Smooth muscle cell of the coronary artery (primary cell): ENCODE measurements at places on chromosomes 5 and 9. TPM values are rescaled to one million over a fixed set of nuclear protein-coding genes. Genes with fewer than 3 reads are reported as not detected.

Gene BSPRY
- not detected in 2 replicates for total RNA-seq

Gene PPP3R2
- not detected in 2 replicates for total RNA-seq

Gene POLR3G
- 1.9 and 2.8 TPM in 2 replicates for total RNA-seq

Gene ENHO
- total RNA-seq = 0.12 TPM in 1 of 2 replicates, not detected in the other

Gene SCGB3A2
- 0.15 TPM in 1 of 2 replicates, not detected in the other for total RNA-seq

Gene PCA3
- total RNA-seq = not detected in 2 replicates

Gene SLC6A7
- not detected in 2 replicates for total RNA-seq

Gene SLC12A7
- total RNA-seq = 11.1 and 23.3 TPM in 2 replicates

Gene IGFBPL1
- total RNA-seq = not detected in 2 replicates

Gene CTXN3
- not detected in 2 replicates for total RNA-seq
